ENCODE measurements at places on chromosomes 3 and 15.
A peak's percentile ranks its signal among the peaks of the same experiment; 100 is the strongest.

DNA sequence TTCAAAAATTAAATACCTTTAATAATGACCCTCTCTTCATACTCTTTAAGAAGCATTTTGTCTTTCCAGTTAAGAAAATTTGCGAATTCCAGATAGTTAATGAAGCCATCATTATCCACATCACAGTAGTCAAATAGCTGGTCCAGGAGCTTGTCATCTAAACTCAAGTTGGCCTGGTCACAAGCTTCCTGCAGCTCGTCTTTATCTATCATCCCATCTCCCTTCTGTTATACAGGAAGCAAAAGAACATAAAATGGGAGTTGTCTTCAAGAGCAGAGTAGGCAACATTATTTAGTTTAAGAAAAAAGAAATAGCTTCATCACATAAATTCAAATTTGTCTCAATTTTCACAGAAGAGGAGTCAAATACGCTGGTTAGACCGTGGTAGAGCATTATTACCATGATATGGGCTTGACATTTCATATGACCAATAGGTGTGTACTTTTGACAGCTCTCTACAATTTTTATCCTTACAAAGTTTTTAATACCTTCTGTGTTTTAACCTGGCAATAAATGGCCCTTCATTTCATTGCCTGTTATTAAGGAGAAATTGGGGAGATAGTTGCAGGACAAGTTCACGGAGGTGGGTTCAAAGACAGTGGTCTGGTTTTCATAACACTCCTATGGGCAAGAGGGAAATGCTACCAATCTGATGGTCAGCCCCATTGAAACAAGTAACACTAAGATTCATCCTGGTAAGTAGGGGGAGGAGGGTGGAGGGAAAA, 45.4 kb downstream of the EFHB start:
- no peak for DNase-seq

DNA sequence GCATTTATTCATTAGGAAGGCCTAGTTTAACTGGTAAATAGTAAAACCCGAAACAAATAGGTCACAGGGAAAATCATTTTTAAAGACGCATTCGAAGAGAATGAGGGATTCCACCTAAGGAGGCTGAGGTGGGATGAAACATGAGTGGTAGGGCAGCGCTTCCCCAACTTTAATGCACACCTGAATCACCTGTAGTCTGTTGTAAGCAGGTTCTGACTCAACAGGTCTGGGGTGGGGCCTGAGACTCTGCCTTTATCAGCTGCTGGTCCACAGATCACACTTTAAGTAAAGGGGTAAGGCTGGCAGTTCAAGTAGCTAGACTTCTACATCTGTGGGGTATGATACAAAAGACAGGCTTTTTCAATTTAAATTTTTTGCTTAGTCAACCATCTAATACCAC, 223.5 kb upstream of the UBE2E2 start:
- DNase-seq, result no peak

DNA sequence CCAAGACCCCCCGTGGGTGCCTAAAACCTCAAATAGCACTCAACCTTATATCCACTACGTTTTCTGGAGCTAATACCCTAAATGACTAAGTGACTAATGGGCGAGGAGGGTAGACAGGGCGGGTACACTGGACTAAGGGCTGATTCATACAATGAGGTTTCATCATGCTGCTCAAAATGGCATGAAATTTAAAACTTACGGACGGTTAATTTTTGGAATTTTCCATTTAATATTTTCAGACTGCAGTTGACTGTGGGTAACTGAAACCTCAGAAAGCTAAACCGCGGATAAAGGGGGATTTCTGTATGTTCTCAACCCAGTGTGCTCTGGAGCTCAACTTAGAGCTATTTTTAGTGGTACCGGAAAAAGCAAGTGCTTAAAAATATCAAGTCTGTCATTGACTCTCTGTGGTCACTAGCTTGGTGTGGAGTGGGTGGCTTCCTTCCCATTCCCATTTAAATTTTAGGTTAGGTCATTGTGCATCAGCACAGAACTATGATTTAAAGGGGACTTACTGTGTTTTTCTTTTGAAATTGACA, 72.9 kb downstream of the LRRC28 start:
- DNase-seq, result no peak

GRCh38 chr15:66701422-66702034, 508 bp upstream of the SMAD6 start:
- DNase-seq, result peak; percentile 63

GRCh38 chr3:147428754-147429153, 19.6 kb downstream of the ZIC1 start:
- no peak for DNase-seq

Data from activated naive CD4-positive, alpha-beta T cell treated with anti-CD3 and anti-CD28 coated beads, Interleukin-2, amount 10 ng/mL, durations not matched to agents 7 days and 5 days (primary cell).